ENCODE measurements at places on chromosomes 11 and 22. TPM values are rescaled to one million over a fixed set of nuclear protein-coding genes. Genes with fewer than 3 reads are reported as not detected.

The RASSF7 gene
- 9.2 TPM for total RNA-seq

- DNase-seq: peak; percentile 66
- no peak overlapping the region for H3K4me3 ChIP-seq
- peaks cover 82% of the 10 kb centered on the region for H3K27me3 ChIP-seq
- peaks cover 40% of the 10 kb centered on the region for H3K4me1 ChIP-seq
- H3K27ac ChIP-seq: no peak overlapping the region
- H3K36me3 ChIP-seq: no peaks in the 10 kb centered on the region
Observed at GRCh38 chr11:723120-723883, 17.3 kb downstream of the EPS8L2 start.

DNA sequence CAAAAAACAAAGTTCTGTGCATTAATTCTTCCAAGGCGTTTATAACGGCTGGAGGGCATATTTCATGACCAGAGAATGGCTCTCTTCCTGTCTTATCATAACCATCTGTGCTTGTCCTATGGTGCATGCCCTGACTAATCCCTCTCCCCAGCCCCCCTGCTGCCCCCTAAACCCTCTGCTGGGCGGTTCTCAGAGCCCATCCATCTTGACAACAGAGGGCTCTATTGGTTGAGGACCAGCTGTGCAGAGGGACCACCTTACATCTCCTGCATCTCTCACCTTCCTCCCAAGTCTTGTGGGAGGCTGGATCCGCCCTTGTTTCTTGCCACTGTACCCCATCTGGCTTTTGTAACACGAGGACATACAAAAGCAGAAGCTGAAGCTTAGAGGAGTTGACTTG is 282.1 kb downstream of the MIAT start:
- H3K36me3 ChIP-seq: no peaks in the 10 kb centered on the region
- no peak for DNase-seq
- H3K27me3 ChIP-seq: peaks cover 8% of the 10 kb centered on the region
- H3K4me3 ChIP-seq: no peak overlapping the region
- no peak overlapping the region for H3K27ac ChIP-seq

- peaks cover 54% of the 10 kb centered on the region for H3K4me1 ChIP-seq
- H3K27ac ChIP-seq: no peak overlapping the region
Observed at GRCh38 chr11:119694334-119694733, 34.7 kb downstream of the NECTIN1 start.

- no peaks in the 10 kb centered on the region for H3K27me3 ChIP-seq
- H3K4me3 ChIP-seq: no peak overlapping the region
- H3K4me1 ChIP-seq: peaks cover 4% of the 10 kb centered on the region
- H3K27ac ChIP-seq: no peak overlapping the region
Observed at GRCh38 chr11:68412593-68413475, 47.7 kb upstream of the PPP6R3 start.

- DNase-seq: no peak
- H3K36me3 ChIP-seq: peaks cover 31% of the 10 kb centered on the region
- H3K4me1 ChIP-seq: peaks cover 3% of the 10 kb centered on the region
Observed at GRCh38 chr22:44718418-44718817, 16.4 kb downstream of the PRR5 start.

DNA sequence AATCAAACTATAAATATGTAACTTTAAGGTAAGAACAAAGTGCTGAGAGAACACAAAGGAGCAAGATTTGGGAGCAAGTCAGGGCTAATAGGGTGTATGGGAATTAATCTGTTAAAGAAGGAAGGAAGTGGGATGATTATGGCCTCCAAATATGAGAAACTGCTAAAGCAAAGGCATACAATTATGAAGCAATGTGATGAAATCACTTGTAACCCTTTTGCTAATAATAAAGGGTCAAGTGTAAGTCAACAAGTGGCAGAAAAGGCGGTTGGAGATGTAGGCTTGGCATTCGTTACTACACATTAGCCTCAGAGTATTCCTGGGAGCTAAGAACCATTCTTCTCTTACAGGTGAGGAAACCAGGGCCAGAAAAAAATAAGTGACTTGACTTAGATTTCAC is 1002.3 kb upstream of the TENM4 start:
- DNase-seq: no peak
- no peak overlapping the region for H3K4me3 ChIP-seq
- H3K27ac ChIP-seq: no peak overlapping the region
- no peaks in the 10 kb centered on the region for H3K27me3 ChIP-seq
- H3K36me3 ChIP-seq: no peaks in the 10 kb centered on the region
- H3K4me1 ChIP-seq: no peaks in the 10 kb centered on the region

- H3K4me3 ChIP-seq: no peak overlapping the region
- H3K36me3 ChIP-seq: no peaks in the 10 kb centered on the region
- H3K4me1 ChIP-seq: no peaks in the 10 kb centered on the region
- no peak for DNase-seq
Observed at GRCh38 chr11:86287468-86287796, 14.6 kb upstream of the HIKESHI start.

- no peak overlapping the region for H3K4me3 ChIP-seq
- DNase-seq: no peak
- H3K27ac ChIP-seq: no peak overlapping the region
Observed at GRCh38 chr11:85844439-85845123, 10.6 kb upstream of the CCDC83 start.

DNA sequence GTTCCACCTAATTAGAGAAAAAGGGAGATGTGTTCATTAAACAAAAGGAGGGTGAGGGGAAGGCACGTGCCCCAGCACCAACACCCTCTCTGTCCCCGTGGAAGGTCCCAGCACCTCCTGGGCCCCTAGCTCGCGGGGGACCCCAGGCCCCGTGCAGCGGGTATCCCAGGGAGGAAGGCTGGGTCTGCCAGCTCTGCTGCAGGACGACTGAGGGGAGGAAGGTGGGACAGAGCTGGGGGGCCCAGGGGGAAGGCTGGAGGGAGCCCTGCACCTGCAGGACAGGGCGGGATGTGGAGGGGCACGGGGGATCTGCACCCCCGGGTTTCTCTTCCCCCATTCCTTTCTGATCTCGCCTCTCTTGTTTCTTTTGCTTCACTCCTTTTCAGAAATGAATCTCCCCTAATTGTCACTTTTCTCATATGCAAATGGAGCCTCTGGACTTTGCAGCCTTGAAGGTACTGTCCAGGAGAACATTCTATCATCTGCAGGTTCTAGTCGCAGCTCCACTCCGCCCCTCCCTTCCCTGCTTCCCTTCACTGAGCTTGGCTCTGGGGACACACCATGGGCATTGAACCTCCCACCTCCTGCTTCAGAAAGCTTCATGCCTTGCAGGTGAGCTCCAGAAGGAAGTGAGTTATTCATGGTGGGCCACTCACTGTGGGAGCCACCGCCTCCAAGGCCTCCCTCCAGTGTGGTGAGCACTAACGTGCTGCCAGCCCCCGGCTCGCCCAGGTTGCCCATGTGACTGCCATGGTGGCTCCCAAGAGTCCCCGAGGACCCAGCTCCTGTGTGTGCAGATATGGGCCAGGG is 111.0 kb downstream of the ST3GAL4 start:
- H3K36me3 ChIP-seq: peaks cover 51% of the 10 kb centered on the region
- no peaks in the 10 kb centered on the region for H3K27me3 ChIP-seq
- peaks cover 39% of the 10 kb centered on the region for H3K4me1 ChIP-seq
- no peak overlapping the region for H3K27ac ChIP-seq
- DNase-seq: no peak
